Endothelial cell of umbilical vein (primary cell): ENCODE measurements at places on chromosomes 1 and 21. TPM values are rescaled to one million over a fixed set of nuclear protein-coding genes. Genes with fewer than 3 reads are reported as not detected.

- DNase-seq = no peak
These were observed 330.3 kb downstream of the ZNF326 start for GRCh38 chr1:90325168-90325567.

CD101 gene
- 0.04 and 0.48 TPM in 2 replicates for polyA plus RNA-seq

GNG4 gene
- 0.10 TPM in 2 replicates for polyA plus RNA-seq

DNA sequence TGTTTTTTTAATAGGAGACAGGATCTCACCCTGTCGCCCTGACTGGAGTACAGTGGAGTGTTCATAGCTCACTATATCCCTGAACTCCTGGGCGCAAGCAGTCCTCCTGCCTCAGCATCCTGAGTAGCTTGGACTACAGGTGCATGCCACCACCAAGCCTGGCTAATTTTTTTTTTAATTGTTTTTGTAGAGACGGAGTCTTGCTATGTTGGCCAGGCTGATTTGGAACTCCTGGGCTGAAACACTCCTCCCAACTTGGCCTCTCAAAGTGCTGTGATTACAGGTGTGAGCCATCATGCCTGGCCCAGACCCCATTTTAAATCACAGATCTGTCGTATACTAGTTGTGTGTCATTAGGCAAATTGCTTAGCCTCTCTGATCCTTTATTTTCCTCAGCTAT lies 161.1 kb downstream of the DYRK1A start:
- DNase-seq = no peak

DNA sequence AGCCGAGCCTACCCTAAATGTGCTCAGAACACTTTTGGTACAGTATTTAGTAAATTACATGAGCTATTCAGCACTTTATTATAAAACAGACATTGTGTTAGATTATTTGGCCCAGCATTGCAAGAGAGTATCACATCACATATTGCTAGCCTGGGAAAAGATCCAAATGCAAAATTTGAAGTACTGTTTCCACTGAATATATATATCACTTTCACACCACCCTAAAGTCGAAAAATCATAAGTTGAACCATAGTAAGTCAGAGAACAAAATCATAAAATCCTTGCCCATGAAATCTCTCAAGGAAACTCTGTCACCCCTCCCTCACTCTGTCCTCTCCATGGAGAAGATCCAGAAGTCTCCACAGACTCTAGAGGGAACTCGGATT lies 33.1 kb downstream of the RGS8 start:
- no peak for DNase-seq

DNA sequence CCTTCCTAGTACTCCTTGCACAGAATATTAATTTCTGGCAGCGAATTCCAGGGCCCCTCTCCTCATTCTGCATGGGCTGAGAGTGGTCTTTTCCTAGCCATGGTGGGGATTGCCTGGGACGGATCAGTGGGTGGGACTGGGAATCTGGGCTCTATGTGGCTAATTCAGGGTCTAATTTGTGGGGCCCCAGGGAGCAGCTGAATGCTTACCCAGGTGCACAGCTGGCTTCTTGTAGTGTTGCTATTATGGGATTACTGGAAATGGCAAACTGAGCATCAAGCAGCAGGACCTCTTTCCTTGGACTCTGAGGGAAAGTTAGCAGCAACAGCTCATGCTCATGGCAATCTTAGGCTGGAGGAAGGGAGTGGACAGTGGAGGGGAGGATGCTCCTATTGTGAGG lies 187.1 kb upstream of the CACNA1E start:
- no peak for DNase-seq

GRCh38 chr1:11291049-11291448 lies 18.1 kb downstream of the UBIAD1 start:
- no peak for DNase-seq

TFAP2E gene
- polyA plus RNA-seq = 0.06 TPM in 1 of 2 replicates, not detected in the other

DIRAS3 gene
- 6.7 and 7.6 TPM in 2 replicates for polyA plus RNA-seq

- DNase-seq = peak; percentile 65
These were observed 1.8 kb downstream of the RERE start for GRCh38 chr1:8815582-8816151.

DNA sequence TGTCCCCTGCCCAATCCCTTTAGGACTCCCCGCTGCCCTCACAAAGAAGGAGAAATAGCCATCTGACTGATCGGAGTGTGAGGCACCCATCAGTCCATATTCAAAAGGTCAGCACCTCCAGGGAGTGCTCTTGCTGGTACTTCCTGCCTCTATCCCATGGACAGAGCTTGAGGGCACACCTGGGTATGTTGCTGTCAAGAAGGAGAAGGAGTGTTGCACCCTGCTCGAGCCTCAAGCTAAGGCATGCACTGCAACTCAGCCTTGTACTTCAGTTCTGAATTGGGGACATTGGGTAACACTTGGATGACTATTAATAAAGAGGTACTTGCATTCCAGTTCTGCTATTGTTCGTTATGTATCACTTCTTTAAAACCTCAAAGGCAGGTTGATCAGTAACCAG lies 190.3 kb upstream of the ZC3H12A start:
- DNase-seq = no peak

ARHGAP29 gene
- polyA plus RNA-seq = 47.2 and 56.3 TPM in 2 replicates

NEK7 gene
- 22.5 and 22.6 TPM in 2 replicates for polyA plus RNA-seq

GRCh38 chr1:59034925-59035324 lies 251.1 kb upstream of the JUN start:
- no peak for DNase-seq

- DNase-seq = peak; percentile 86
These were observed 62.0 kb downstream of the SLC44A5 start for GRCh38 chr1:75548721-75549480.

GRCh38 chr1:181099152-181100014 lies 10.9 kb downstream of the IER5 start:
- DNase-seq = peak; percentile 60

NR1I3 gene
- not detected in 2 replicates for polyA plus RNA-seq

- DNase-seq = no peak
These were observed 396.4 kb upstream of the VAMP3 start for GRCh38 chr1:7374563-7375160.

KCNQ4 gene
- polyA plus RNA-seq = 0.06 TPM in 2 replicates

DNA sequence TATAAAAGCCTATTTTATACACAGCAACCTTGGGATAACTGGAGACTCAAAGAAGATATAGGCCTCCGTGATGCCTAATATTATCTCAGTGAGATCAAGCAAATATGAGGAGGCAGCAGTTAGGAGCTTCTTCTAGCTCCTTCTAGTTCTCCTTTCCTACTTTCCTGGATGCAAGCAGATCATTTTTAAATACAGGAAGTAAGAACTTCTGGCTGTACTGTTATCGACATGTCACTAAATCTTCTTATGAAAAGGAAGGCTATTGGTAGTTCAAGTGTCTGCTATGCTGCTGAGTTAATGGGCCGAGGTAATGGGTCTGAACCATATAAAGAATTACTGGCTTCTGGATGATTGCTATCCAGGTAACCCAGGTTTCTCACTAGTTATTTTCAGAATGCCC lies 15.9 kb downstream of the HSPA13 start:
- DNase-seq = no peak

DNA sequence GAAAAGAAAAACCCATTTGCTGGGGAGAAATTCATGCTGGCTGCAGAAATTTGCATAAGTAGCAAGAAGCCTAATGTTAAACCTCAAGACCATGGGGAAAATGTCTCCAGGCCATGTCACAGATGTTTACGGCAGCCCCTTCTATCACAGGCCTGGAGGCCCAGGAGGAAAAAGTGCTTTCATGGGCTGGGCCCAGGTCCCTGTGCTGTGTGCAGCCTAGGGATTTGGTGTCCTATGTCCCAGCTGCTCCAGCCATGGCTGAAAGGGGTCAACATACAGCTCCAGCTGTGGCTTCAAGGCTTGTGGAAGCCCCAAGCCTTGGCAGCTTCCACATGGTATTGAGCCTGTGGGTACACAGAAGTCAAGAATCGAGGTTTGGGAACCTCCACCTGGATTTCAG lies 93.0 kb downstream of the HFM1 start:
- DNase-seq = no peak

DNA sequence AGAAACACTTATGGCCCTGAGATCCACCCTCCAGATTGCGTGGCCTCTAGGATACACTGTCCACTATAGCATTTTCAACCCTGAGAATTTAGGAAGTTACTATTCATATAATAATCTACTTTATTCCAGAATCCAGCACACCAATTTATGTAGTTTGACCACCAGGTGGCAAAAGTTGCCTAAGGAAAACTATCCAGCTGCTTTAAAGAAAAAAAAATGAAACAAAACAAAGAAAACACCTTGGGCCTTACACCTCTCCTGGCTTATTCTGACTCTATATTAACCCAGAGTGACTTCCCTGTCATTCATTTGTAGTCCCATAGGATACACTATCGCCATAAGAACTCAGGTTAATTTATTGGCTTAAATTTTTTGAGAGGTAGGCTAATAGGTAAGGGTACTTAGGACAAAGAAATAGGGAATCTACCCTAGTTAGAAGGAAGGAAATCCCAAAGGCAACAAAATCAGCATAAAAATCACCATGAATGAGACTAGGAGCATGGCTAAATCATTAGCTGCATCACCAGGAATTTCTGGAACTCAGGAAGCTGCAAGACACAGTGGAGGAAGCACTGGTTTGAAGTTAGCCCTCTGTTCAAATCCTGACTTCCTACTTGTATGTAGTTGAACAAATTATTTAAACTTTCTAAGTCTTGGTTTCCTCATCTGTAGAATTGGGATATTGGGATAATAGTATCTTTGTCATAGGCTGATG lies 107.5 kb downstream of the SPAG17 start:
- DNase-seq = peak; percentile 27

- no peak for DNase-seq
These were observed 15.1 kb downstream of the CASP9 start for GRCh38 chr1:15508700-15509487.

DNA sequence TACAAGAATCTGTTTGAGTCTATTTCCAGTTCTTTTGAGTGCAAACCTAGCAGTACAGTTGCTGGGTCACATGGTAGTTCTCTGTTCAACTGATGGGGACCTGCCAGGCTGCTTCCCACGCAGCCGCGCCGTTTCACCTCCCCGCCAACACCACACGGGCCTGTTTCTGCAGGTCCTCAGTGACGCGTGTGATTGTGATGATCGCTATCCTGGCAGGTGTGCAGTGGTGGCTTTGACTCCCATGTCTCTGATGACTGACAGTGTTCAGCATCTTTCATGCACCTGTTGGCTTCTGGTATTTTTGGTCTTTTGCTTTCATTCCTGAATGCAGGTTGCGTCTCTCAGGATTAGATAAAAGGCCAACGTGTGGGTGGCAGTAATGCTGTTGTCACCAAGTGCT lies 41.6 kb downstream of the FAAP20 start:
- DNase-seq = no peak

- no peak for DNase-seq
These were observed 311.5 kb upstream of the DEPDC1 start for GRCh38 chr1:68808351-68808750.

TCHH gene
- polyA plus RNA-seq = not detected in 2 replicates

DNA sequence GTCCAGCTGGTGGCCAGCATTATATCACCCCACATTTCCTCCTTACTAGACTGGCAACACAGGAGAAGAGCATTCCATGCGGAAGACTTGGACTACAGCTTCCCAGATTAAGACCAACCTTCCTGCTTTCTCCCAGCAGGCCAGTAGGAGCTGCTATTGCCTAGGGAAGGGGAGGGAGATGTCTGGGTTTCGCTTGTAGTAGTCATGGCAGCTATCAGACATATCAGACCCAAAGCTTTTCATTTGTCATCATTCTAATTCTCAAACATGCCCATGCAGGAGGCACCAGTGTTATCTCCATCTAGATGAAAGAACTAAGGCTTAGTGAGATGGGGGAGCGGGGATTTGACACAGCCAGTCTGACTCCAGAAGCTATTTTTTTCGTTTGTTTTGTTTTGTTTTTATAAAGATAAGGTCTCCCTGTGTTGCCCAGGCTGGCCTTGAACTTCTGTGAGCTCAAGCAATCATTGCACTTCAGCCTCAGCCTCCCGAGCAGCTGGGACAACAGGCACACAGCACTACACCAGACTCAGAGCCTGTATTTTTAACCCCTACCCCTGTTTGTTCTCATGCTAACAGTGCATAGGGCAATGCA lies 4.5 kb downstream of the PLA2G2A start:
- DNase-seq = peak; percentile 69

DNA sequence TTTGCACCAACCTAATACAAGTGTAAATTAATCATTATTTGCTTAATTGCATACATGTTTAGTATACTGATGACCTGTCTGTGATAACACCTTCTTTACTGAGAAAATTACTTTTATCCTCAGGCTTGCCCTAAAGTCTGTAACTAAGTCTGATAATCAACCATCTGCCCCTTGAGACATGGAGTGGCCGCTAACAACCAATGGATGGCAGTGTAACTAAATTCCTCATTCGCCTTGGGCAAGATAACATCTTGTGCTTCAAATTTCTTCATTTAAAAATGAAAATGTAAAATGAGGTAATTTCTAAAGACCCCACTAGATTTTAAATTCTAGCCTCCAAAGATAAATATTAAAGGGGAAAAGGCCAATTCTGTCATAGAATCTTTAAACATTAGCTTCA lies 85.1 kb downstream of the ENAH start:
- peak; percentile 22 for DNase-seq

RGS1 gene
- polyA plus RNA-seq = not detected in 2 replicates

DNA sequence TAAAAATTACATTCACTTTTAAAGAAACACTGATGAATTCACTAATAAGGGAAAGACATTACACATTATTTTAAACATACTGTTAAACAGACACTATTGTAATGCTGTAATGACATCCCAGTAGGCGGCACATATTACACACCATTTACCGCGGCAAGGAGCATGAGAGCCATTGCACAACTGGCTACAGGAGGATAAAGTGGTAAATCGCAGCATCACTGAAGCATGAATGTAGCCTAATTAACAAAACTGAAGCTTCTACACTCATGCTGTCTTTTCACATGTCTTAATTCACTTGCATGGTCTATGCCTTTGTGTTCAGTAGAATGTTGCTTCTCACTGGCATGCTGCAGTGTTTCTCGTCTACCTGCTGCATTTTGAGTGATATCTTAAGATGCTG lies 1046.0 kb downstream of the MRPL39 start:
- no peak for DNase-seq

DNA sequence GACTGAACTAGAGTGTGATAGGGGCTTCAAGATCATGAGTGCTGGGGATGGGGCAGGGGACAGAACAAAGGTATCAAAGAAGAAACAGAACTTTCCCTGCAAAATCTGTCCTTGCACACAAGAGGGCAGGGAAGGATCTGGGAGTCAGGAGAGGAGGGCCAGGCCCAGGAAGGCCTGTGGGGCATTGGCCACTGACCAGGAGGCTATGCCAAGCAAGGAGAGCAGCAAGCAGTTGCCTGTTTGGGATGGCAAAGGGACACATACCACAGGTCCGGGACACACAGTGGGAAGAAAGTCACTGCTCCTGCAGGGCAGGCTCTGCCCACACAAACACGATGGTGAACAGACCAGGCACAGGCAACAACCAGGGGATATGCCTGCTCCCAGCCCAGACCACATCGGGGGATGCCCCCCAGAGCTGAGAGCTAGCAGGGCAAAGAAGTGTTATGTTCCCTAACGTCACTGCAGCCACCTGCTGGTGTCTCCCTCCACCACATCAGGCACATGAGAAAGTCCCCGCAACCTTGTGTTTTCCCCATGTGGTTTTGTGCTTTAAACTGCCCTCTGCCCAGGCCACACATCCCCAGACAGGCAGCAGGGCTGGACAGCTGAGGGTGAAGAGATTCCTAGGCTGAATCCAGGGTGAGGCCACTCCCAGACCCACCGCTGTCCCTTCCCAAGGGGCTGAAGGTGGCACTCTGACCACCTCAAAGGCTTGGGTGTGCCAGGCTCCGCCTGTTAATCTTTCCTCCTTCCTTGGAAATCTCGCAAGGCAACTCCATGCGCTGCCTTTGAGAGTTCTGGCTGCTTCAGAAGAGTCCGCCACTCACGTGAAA lies 53.6 kb downstream of the KIF21B start:
- no peak for DNase-seq

SPRR2A gene
- polyA plus RNA-seq = not detected in 2 replicates

- DNase-seq = no peak
These were observed 30.3 kb downstream of the SELL start for GRCh38 chr1:169681140-169681539.

GRCh38 chr1:194658090-194658439 lies 1471.7 kb upstream of the B3GALT2 start:
- no peak for DNase-seq
